ENCODE measurements at places on chromosomes 3 and 15. TPM values are rescaled to one million over a fixed set of nuclear protein-coding genes. Genes with fewer than 3 reads are reported as not detected.

GRCh38 chr3:47225310-47225906 is 57.2 kb downstream of the KIF9 start:
- H3K4me3 ChIP-seq: no peak overlapping the region
- no peaks in the 10 kb centered on the region for H3K36me3 ChIP-seq
- no peak overlapping the region for H3K27ac ChIP-seq
- no peaks in the 10 kb centered on the region for H3K27me3 ChIP-seq
- no peak for DNase-seq

Gene ROPN1
- not detected for total RNA-seq

Gene DYNLT2B
- 9.5 TPM for total RNA-seq

DNA sequence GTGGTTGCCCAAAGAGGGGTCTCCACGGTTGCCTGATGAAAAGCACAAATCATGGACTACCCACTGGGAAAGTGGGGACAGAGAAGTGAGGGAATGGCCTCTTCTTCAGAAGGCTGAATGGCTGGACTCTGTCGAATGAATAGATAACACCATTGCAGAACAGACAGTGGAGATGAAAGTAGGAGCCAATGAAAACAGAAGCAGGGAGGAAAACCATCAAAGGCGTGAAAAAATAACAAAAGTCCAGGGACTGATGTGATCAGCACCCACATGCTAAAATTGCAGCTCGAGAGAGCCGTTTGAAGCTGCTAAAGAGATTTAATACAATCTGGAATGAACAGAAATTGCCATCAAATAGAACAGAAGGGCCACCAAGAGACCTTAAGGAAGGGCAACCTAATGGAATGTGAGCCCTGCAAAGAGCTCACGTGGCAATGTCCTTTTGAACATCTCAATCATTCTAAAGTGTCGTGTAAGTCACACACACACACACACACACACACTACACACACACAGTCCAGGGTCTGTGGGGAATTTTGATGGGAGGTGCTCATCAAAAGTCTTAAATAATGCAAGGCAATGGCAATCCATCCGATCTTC is 130.9 kb upstream of the ICE2 start:
- peaks cover 2% of the 10 kb centered on the region for H3K4me1 ChIP-seq
- H3K27ac ChIP-seq: no peak overlapping the region
- no peaks in the 10 kb centered on the region for H3K27me3 ChIP-seq
- H3K36me3 ChIP-seq: no peaks in the 10 kb centered on the region
- DNase-seq: no peak

DNA sequence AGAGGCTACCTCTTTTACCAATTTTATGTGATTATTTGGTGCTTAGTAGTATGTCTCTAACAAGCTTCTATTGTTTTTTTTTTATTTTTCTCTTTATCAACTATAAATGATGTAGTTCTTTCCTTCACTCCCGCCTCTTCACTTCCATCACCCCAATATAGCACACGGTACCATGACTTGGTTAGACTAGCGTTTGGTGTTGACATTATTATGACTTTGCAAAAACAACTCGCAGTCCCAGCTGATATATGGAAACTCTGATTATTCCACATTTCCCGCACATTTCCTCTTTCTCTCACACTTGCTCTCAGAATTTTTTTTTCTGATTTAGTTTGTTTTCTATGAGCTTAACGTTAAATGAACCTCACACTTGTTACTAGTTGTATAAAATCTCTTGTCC is 162.2 kb downstream of the GREM1 start:
- no peaks in the 10 kb centered on the region for H3K36me3 ChIP-seq
- no peaks in the 10 kb centered on the region for H3K27me3 ChIP-seq
- DNase-seq: no peak
- no peak overlapping the region for H3K27ac ChIP-seq

- H3K36me3 ChIP-seq: no peaks in the 10 kb centered on the region
- H3K27me3 ChIP-seq: no peaks in the 10 kb centered on the region
- H3K4me3 ChIP-seq: no peak overlapping the region
- no peak overlapping the region for H3K27ac ChIP-seq
- no peak for DNase-seq
Observed at GRCh38 chr3:111668326-111668725, 73.2 kb upstream of the ZBED2 start.

DNA sequence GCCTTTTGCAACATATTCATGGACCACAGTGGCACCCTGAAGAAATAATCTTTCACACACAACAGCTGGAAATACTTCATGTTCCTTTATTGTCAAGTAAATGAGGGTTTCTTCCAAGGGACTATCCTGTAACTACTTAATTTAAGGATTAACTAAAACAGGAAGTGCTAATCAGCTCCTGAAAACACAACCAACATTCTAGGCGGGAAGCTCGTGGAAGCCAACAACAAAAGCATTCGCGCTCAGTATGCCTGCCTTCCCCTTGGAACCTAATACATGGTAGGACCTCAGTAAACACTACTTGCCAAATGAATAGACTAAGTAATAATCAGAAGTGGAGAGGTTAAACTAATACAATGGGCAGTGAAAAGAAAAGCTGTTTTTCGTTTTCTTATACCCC is 300.9 kb downstream of the RORA start:
- H3K27me3 ChIP-seq: no peaks in the 10 kb centered on the region
- H3K36me3 ChIP-seq: no peaks in the 10 kb centered on the region
- H3K4me1 ChIP-seq: no peaks in the 10 kb centered on the region
- H3K4me3 ChIP-seq: no peak overlapping the region
- H3K27ac ChIP-seq: no peak overlapping the region

DNA sequence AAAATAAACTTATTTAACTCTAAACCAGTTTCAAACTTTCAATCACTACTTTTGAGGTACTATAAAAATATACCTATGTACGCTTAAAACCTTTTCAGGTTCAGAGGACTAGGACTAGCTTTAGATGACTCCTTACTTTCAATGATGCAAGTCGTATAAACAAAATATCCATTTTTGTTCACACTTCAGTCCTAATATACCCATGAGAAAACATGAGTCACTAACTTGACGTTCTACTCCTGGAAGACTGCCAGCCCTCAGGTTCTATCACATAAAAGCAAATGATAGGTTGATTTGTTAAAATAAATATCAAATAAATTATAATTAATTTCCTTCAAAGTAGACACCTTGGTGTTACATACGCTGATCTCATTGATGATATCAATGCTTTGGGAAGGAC is 10.6 kb upstream of the P3H2 start:
- H3K36me3 ChIP-seq: no peaks in the 10 kb centered on the region
- no peaks in the 10 kb centered on the region for H3K4me1 ChIP-seq
- H3K27me3 ChIP-seq: no peaks in the 10 kb centered on the region
- DNase-seq: no peak
- no peak overlapping the region for H3K4me3 ChIP-seq

GRCh38 chr15:52114261-52115055 is 1.9 kb upstream of the BCL2L10 start:
- no peak overlapping the region for H3K27ac ChIP-seq
- no peaks in the 10 kb centered on the region for H3K27me3 ChIP-seq
- H3K36me3 ChIP-seq: no peaks in the 10 kb centered on the region
- no peak overlapping the region for H3K4me3 ChIP-seq
- H3K4me1 ChIP-seq: peaks cover 1% of the 10 kb centered on the region

GRCh38 chr3:145882436-145882835 is 278.5 kb downstream of the PLOD2 start:
- no peaks in the 10 kb centered on the region for H3K4me1 ChIP-seq
- no peaks in the 10 kb centered on the region for H3K27me3 ChIP-seq
- H3K36me3 ChIP-seq: no peaks in the 10 kb centered on the region
- no peak overlapping the region for H3K4me3 ChIP-seq

Gene TEX55
- total RNA-seq: not detected

GRCh38 chr15:37981775-37982174 is 47.3 kb downstream of the TMCO5A start:
- no peak overlapping the region for H3K4me3 ChIP-seq
- DNase-seq: peak; percentile 14
- peaks cover 7% of the 10 kb centered on the region for H3K4me1 ChIP-seq
- no peaks in the 10 kb centered on the region for H3K27me3 ChIP-seq
- peak overlapping the region; percentile 24 for H3K27ac ChIP-seq

DNA sequence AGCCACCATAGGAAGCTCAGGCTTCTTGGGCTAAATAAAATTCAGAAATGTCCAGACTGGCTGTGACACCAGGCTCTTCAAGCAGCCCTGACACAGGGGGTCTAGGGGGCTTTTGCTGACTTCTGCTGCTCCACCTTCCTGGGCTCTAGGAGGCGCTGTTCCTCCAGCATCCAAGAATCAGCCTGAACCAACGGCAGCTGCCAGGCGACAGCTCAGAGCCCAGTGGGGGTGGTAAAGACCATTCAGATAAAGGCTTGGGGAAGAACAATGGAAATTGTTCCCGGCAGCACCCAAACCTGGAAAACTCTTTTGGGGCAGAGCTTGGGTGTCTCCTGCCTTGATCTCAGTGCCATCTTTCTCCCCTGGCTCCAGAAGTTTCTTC is 21.6 kb upstream of the PSTPIP1 start:
- H3K36me3 ChIP-seq: no peaks in the 10 kb centered on the region
- no peak for DNase-seq
- H3K4me3 ChIP-seq: no peak overlapping the region
- no peaks in the 10 kb centered on the region for H3K27me3 ChIP-seq

Gene EOGT
- 20.9 TPM for total RNA-seq

Gene ZDHHC3
- 51.1 TPM for total RNA-seq

GRCh38 chr15:88621789-88622604 is 857 bp downstream of the AEN start:
- H3K27me3 ChIP-seq: no peaks in the 10 kb centered on the region
- peak overlapping the region; percentile 65 for H3K27ac ChIP-seq
- peaks cover 4% of the 10 kb centered on the region for H3K4me1 ChIP-seq
- no peak for DNase-seq

DNA sequence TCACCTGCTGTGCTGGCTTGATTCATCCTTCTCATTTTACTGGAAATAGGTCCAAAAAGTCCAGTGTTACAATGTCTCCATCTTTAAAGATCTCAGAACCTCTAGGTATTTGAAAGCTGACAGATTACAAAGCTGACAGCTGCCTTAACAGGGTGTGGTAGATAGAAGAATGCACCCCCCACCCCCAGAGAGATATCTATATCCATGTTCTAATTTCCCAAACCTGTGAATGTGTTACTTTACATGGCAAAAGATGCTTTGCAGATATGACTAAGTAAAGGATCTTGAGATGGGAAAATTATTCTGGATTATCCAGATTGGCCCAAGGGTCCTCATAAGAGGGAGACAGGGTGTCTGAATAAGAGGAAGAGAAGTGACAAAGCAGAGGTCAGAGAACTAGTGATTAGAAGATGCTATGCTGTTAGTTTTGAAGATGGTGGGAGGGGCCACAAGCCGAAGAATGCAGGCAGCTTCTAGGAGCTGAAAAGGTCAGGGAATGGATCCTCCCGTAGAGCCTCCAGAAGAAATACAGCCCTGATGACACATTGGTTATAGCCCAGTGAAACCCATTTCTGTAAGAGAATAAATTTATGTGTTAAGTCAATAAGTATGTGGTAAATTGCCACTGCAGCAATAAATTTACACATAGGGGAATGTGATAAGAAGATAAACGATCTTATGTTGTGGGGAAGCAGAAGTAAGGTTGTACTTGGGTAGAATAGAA is 21.5 kb upstream of the FSTL1 start:
- H3K27me3 ChIP-seq: no peaks in the 10 kb centered on the region
- no peaks in the 10 kb centered on the region for H3K4me1 ChIP-seq
- H3K36me3 ChIP-seq: no peaks in the 10 kb centered on the region
- H3K4me3 ChIP-seq: no peak overlapping the region

Gene SPRED1
- total RNA-seq: 21.9 TPM

DNA sequence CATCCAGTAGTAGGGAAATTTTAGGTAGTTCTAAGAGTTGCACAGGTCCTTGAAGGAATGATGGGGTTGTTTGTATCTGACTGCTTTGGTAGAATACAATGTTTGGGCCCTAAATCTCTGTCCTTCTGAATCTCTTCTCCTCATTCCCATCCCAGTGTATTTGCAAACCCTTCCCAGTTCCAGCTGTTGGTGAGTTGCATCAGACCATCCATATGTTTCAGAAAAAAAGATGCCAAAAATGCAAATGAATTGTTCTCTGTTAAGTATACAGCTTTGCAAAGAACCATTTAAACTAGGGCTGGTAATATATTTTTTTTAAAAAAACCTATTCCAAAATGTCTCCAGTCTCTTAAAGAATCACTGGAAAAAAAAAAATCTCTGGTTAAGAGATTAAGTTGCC is 250.8 kb upstream of the FEZF2 start:
- DNase-seq: no peak
- no peak overlapping the region for H3K27ac ChIP-seq
- H3K36me3 ChIP-seq: no peaks in the 10 kb centered on the region

Gene ZNF860
- 1.2 TPM for total RNA-seq

- no peaks in the 10 kb centered on the region for H3K36me3 ChIP-seq
- no peaks in the 10 kb centered on the region for H3K27me3 ChIP-seq
- no peaks in the 10 kb centered on the region for H3K4me1 ChIP-seq
- H3K27ac ChIP-seq: no peak overlapping the region
- no peak overlapping the region for H3K4me3 ChIP-seq
- DNase-seq: no peak
Observed at GRCh38 chr3:33237439-33237838, 18.8 kb upstream of the SUSD5 start.

- no peaks in the 10 kb centered on the region for H3K4me1 ChIP-seq
- DNase-seq: no peak
- H3K27me3 ChIP-seq: peaks cover 4% of the 10 kb centered on the region
Observed at GRCh38 chr3:158430968-158431367, 140.0 kb upstream of the MLF1 start.

Gene ALPK3
- 0.48 TPM for total RNA-seq

DNA sequence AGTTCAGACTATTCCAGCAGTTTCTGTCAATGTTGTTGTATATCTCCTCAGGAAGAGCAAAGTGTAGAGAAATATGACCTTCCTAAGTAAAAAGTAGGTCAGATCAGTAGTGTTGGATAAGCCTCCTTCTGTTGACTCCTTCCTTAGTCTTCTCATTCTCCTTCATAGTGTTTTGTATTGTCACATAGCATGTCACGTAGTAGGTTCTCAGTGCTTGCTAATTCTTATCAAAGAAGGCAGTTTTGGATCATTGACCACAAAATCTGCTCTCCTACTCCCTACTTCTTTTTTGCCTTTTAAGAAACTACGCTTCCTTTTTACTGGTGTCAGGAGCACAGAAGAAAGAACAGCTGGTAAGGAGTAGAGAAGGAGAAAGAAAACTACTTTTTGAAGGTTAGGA is 1.0 kb upstream of the MGA start:
- no peak overlapping the region for H3K27ac ChIP-seq
- H3K4me3 ChIP-seq: no peak overlapping the region
- DNase-seq: no peak
- no peaks in the 10 kb centered on the region for H3K36me3 ChIP-seq
- H3K4me1 ChIP-seq: peaks cover 5% of the 10 kb centered on the region
- H3K27me3 ChIP-seq: no peaks in the 10 kb centered on the region

- H3K4me1 ChIP-seq: no peaks in the 10 kb centered on the region
- no peak overlapping the region for H3K27ac ChIP-seq
- no peak overlapping the region for H3K4me3 ChIP-seq
- H3K36me3 ChIP-seq: no peaks in the 10 kb centered on the region
- no peaks in the 10 kb centered on the region for H3K27me3 ChIP-seq
- no peak for DNase-seq
Observed at GRCh38 chr3:78762121-78762520, 1005.7 kb downstream of the ROBO1 start.

Gene CTXN2
- not detected for total RNA-seq

Gene NAALADL2
- total RNA-seq: 18.8 TPM

Measured in ovary (tissue), 10 donors.